ENCODE measurements at places on chromosomes 5 and 9. TPM values are rescaled to one million over a fixed set of nuclear protein-coding genes. Genes with fewer than 3 reads are reported as not detected.

DNA sequence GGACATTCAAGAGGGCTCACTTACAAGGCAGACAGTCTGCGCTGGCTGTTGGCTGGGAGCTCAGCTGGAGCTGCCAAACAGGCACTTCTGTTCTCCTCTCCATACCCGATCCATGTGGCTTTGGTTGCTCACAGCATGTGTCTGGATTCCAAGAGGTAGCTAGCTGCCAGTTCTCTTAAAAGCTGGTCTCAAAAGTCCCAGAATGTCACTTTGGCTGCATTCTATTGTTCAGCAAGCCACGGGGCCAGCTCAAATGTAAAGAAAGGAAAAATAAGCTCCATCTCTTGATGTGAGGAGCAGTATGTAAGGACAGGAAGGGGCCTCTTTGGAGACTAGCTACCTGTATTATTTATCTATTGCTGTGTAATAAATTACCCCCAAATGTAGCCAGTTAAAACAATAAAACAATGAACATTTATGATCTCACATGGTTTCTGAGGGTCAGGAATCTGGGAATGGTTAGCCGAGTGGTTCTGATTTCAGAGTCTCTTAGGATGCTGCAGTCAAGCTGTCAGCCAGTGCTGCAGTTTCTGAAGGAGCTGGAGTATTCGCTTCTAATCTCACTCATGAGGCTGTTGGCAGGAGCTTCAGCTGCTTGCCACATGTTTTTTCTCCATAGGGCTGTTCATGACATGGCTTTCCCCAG is 112.7 kb upstream of the CLINT1 start:
- no peaks in the 10 kb centered on the region for H3K4me1 ChIP-seq
- H3K27ac ChIP-seq = peak overlapping the region; percentile 3
- H3K27me3 ChIP-seq = peaks cover 3% of the 10 kb centered on the region
- H3K4me3 ChIP-seq = no peak overlapping the region
- DNase-seq = no peak

DNA sequence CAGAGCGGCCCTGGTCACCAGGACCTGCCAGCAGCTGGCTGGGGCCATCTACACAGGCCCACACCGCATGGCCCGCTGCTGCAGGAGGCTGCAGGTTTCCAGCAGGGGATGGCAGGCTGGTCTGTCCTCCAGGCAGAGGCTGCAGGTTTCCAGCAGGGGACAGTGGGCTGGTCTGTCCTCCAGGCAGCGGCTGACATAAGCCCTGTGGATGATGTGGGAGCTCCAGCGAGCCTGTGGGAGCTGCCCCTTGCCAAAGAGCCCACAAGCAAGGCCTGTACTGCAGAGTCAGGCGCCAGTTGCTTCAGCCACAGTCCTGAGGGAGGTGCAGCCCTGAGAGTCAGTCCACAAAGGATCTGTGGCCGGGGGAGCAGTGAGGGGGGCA is 18.5 kb downstream of the TPPP start:
- H3K4me3 ChIP-seq = no peak overlapping the region
- no peaks in the 10 kb centered on the region for H3K27me3 ChIP-seq
- DNase-seq = no peak
- no peaks in the 10 kb centered on the region for H3K36me3 ChIP-seq

- no peak overlapping the region for H3K4me3 ChIP-seq
- H3K36me3 ChIP-seq = no peaks in the 10 kb centered on the region
- no peaks in the 10 kb centered on the region for H3K27me3 ChIP-seq
- peaks cover 6% of the 10 kb centered on the region for H3K4me1 ChIP-seq
- no peak overlapping the region for H3K27ac ChIP-seq
Observed at GRCh38 chr5:158731014-158731413, 368.7 kb downstream of the EBF1 start.

- no peak for DNase-seq
- H3K36me3 ChIP-seq = no peaks in the 10 kb centered on the region
- no peak overlapping the region for H3K27ac ChIP-seq
- H3K4me3 ChIP-seq = no peak overlapping the region
- H3K4me1 ChIP-seq = no peaks in the 10 kb centered on the region
Observed at GRCh38 chr5:171762021-171762608, 23.5 kb upstream of the SMIM23 start.

AQP3 gene
- total RNA-seq = 868 TPM

C9 gene
- not detected for total RNA-seq

Measured in vagina (tissue), 2 donors.